Neural progenitor cell (in vitro differentiated cells): ENCODE measurements at places on chromosomes 13 and 19.

- no peak for DNase-seq
- no peak overlapping the region for H3K27ac ChIP-seq
Observed at GRCh38 chr13:27634231-27634630, 12.5 kb downstream of the POLR1D start.

GRCh38 chr19:48325265-48325910 is at the start of gene EMP3:
TSS of gene EMP3 (plus strand) at chr19:48325552. CDS start at chr19:48326845, 1,293 bp downstream.
- no peaks in the 10 kb centered on the region for H3K36me3 ChIP-seq
- H3K4me1 ChIP-seq = no peaks in the 10 kb centered on the region
- peaks cover 8% of the 10 kb centered on the region for H3K27me3 ChIP-seq
- no peak within 1 kb of the TSS for H3K27ac ChIP-seq
- peak; percentile 86 for DNase-seq

DNA sequence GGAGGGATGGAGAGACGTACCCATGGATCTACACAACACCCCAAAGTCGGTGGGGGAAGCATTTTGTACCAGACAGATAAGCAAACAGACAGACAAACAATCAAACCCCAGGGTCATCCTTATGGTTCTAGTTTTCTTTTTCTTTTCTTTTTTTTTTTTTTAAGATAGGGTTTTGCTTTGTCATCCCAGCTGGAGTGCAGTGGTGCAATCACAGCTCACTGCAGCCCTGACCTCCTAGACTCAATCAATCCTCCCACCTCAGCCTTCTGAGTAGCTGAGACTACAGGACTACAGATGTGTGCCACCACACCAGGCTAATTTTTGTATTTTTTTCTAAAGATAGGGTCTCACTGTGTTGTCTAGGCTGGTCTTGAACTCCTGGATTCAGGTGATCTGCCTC is 17.9 kb upstream of the FBL start:
- H3K36me3 ChIP-seq = no peaks in the 10 kb centered on the region
- no peak for DNase-seq
- no peaks in the 10 kb centered on the region for H3K4me1 ChIP-seq
- H3K27ac ChIP-seq = no peak overlapping the region
- no peaks in the 10 kb centered on the region for H3K27me3 ChIP-seq

GRCh38 chr19:8335343-8336071 is 7.6 kb downstream of the KANK3 start:
- no peaks in the 10 kb centered on the region for H3K36me3 ChIP-seq
- H3K27me3 ChIP-seq = peaks cover 90% of the 10 kb centered on the region
- H3K4me1 ChIP-seq = peaks cover 9% of the 10 kb centered on the region
- H3K27ac ChIP-seq = no peak overlapping the region

GRCh38 chr13:63094717-63095116 is 1679.1 kb upstream of the PCDH20 start:
- no peak for DNase-seq
- H3K36me3 ChIP-seq = no peaks in the 10 kb centered on the region

- H3K4me3 ChIP-seq = no peak overlapping the region
- no peak for DNase-seq
- no peak overlapping the region for H3K27ac ChIP-seq
- H3K4me1 ChIP-seq = peaks cover 81% of the 10 kb centered on the region
Observed at GRCh38 chr13:106522898-106523525, 12.4 kb downstream of the EFNB2 start.

- H3K27me3 ChIP-seq = no peaks in the 10 kb centered on the region
- no peaks in the 10 kb centered on the region for H3K4me1 ChIP-seq
- H3K4me3 ChIP-seq = no peak overlapping the region
- no peaks in the 10 kb centered on the region for H3K36me3 ChIP-seq
- no peak overlapping the region for H3K27ac ChIP-seq
Observed at GRCh38 chr13:54124700-54125099, 1096.1 kb downstream of the OLFM4 start.

DNA sequence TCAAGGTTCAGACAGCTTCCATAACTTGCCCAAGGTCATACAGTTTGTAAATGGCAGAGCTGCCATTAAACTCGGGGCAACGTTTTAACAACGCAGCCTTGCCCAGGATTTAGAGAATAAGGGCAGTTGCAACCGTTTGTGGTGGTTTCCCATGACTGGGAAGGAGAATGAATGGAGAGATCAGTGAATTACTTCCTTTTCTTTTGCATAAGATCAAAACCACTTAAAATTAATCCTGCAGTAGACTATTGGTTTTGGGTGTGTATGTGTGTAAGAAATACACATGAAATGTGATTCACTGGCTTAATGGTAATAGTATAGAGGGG is 179.1 kb upstream of the MIR17HG start:
- no peak overlapping the region for H3K4me3 ChIP-seq
- H3K27me3 ChIP-seq = no peaks in the 10 kb centered on the region
- no peaks in the 10 kb centered on the region for H3K36me3 ChIP-seq
- no peak for DNase-seq
- peaks cover 39% of the 10 kb centered on the region for H3K4me1 ChIP-seq
